ENCODE measurements at places on chromosomes 7 and 10. TPM values are rescaled to one million over a fixed set of nuclear protein-coding genes. Genes with fewer than 3 reads are reported as not detected.

Gene VWC2
- polyA plus RNA-seq: 0.01 TPM

Gene R3HCC1L
- polyA plus RNA-seq: 6.2 TPM

Gene IMMP2L
- polyA plus RNA-seq: 9.3 TPM

Gene PDE1C
- polyA plus RNA-seq: 0.39 TPM

Gene MKI67
- 0.07 TPM for polyA plus RNA-seq

Gene TLX1
- polyA plus RNA-seq: not detected

Gene INA
- polyA plus RNA-seq: not detected

Gene SRRM3
- 0.49 TPM for polyA plus RNA-seq

Gene ASZ1
- not detected for polyA plus RNA-seq

Gene FBXL13
- 0.13 TPM for polyA plus RNA-seq

Gene CALML3
- 0.03 TPM for polyA plus RNA-seq

Gene CLRN3
- polyA plus RNA-seq: 0.03 TPM

Gene STOX1
- polyA plus RNA-seq: 0.14 TPM

Gene LSM5
- 70.5 TPM for polyA plus RNA-seq

Gene METTL27
- polyA plus RNA-seq: 0.09 TPM

Gene SLC26A4
- 0.10 TPM for polyA plus RNA-seq

Gene FGL2
- 2.7 TPM for polyA plus RNA-seq

Gene LIPN
- polyA plus RNA-seq: not detected

Gene KNDC1
- polyA plus RNA-seq: 0.01 TPM

Gene DRGX
- not detected for polyA plus RNA-seq

Gene FFAR4
- polyA plus RNA-seq: 0.08 TPM

Gene PSD
- polyA plus RNA-seq: 1.0 TPM

Gene SLC16A12
- polyA plus RNA-seq: 0.74 TPM

Gene ST8SIA6
- polyA plus RNA-seq: 0.13 TPM

Gene PAX4
- polyA plus RNA-seq: not detected

Gene PRPS1L1
- polyA plus RNA-seq: not detected

Gene AKR1B15
- 6.5 TPM for polyA plus RNA-seq

Gene LIPJ
- polyA plus RNA-seq: 0.03 TPM

Gene PTF1A
- polyA plus RNA-seq: not detected

Gene HTR5A
- not detected for polyA plus RNA-seq

Gene GDF2
- polyA plus RNA-seq: not detected

Gene SKIDA1
- polyA plus RNA-seq: 0.04 TPM

Gene OPN4
- 0.23 TPM for polyA plus RNA-seq

Gene GAD2
- polyA plus RNA-seq: not detected

Gene VGF
- polyA plus RNA-seq: 0.03 TPM

Gene ICA1
- polyA plus RNA-seq: 2.0 TPM

Gene CRPPA
- 0.79 TPM for polyA plus RNA-seq

Gene IL6
- polyA plus RNA-seq: 0.91 TPM

Gene PNLIPRP3
- polyA plus RNA-seq: not detected

Gene CHAT
- not detected for polyA plus RNA-seq

Measured in psoas muscle (tissue), 8 donors.